ENCODE measurements at places on chromosomes 1 and 21.

- no peak for DNase-seq
Observed at GRCh38 chr1:116373431-116374352, 648 bp downstream of the ATP1A1 start.

DNA sequence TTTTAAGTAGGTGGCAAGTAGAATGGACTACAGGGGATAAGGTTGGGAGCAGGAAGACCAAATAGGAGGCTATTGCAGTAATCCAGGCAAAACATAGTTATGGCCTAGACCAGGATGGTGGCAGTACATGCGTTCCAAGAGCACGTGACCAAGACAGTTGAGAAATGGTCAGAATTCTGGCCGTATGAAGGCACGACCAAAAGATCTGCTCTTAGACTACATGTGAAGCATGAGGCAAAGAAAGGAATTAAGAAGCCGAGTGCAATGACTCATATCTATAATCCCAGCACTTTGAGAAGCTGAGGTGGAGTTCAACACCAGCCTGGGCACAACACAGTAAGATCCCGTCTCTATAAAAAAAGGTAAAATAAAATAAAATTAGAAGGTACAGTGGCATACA, 71.3 kb downstream of the LUZP1 start:
- DNase-seq: no peak

GRCh38 chr1:94871031-94871430, 50.9 kb downstream of the SLC44A3 start:
- DNase-seq: no peak

DNA sequence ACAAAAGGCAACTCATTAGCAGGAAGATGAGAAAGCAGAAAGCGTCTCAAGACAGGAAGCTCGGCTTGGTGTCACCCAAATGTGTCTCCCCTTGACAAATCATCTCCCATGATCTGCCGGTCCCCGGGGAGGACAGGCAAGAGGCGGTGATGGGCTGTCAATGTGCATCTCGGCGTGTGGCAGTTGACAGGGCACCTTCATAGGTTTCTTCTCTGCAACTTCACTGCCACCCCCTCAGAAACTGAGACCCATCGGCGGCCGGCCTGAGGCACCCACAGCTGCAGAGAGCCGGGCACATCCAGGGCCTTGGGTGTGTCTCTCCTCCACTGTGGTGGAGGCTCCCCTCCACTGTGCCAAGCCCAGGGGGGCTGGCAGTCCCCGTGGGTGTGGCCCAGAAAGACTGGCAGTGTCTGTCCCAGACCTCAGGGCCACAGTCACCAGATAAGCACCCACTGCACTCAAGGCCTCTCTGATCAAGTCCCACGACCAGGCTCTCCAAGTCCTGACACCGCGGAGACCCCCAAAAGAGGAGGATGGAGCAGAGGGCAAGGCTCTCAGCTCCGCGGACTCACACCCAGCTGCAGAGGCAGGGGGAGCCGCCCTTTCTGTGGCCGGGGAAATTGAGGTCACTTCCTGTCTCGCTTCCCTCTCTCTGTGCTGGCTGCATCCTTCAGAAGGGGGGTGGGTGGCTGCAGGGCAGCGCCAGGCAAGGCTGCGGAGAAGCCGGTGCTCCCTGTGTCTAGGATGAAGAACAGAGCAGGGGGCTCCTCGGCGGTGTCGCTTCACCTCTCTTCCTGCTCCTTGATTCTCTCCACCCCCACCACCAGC, 39.6 kb upstream of the LBR start:
- no peak for DNase-seq

- no peak for DNase-seq
Observed at GRCh38 chr1:201686714-201687455, 142.1 kb upstream of the IPO9 start.

GRCh38 chr21:42346866-42347600, 3.8 kb downstream of the TFF2 start:
- no peak for DNase-seq

DNA sequence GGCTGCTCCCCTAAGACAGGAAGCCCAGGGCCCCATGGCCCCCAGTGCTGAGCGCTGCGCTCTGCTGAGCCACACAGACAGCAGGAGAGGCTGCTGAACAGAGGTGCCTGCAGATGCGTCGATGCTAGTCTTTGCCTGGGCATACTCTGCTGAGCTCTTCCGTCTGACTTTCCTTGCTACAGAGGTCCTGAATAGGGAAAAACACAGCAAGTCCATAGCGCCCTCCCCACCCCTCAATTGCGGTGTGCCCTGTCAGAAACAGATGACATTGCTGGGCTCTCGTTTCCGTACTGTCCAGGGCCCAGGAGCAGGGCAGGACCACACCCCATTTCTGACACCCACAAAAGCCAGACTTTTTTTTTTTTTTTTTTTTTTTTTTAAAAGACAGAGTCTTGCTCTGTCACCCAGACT, 252.5 kb downstream of the SDCCAG8 start:
- DNase-seq: no peak

- no peak for DNase-seq
Observed at GRCh38 chr1:203619091-203619780, 7.4 kb upstream of the ATP2B4 start.

DNA sequence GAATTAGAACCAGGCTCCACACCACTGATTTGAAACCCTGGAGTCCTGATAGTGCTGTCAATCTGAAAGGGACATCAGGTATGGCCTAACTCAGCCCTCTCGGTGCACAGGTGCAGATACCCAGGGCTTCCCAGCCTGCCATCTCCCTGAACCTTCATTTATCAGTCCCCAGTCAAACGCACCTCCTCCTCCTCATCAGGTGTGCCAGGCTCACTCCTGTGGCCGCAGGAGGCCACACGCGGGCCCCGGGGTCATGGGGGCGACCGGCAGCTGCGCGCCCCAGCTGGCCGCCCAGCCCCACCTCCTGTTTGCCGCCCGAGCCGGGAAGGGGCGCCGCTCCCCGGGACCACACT, 572 bp downstream of the FUCA1 start:
- no peak for DNase-seq

DNA sequence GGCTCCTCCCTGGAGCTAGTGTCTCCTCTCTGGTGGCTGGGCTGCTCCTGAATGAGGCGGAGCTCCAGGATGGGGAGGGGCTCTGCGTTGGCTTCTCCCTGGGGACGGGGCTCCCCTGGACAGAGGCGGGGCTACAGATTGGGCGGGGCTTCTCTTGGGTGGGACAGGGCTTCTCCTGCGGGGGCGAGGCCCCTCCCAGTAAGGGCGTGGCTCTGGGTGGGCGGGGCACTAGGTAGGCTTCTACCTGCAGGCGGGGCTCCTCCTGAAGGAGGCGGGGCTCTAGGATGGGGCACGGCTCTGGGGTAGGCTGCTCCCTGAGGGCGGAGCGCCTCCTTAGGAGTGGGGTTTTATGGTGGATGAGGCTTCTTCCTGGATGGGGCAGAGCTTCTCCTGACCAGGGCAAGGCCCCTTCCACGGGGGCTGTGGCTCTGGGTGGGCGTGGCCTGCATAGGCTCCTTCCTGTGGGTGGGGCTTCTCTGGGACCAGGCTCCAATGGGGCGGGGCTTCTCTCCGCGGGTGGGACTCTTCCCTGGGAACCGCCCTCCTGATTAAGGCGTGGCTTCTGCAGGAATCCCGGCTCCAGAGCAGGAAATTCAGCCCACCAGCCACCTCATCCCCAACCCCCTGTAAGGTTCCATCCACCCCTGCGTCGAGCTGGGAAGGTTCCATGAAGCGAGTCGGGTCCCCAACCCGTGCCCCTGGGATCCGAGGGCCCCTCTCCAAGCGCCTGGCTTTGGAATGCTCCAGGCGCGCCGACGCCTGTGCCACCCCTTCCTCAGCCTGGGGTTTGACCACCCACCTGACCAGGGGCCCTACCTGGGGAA, 22.7 kb upstream of the ARF1 start:
- DNase-seq: no peak

DNA sequence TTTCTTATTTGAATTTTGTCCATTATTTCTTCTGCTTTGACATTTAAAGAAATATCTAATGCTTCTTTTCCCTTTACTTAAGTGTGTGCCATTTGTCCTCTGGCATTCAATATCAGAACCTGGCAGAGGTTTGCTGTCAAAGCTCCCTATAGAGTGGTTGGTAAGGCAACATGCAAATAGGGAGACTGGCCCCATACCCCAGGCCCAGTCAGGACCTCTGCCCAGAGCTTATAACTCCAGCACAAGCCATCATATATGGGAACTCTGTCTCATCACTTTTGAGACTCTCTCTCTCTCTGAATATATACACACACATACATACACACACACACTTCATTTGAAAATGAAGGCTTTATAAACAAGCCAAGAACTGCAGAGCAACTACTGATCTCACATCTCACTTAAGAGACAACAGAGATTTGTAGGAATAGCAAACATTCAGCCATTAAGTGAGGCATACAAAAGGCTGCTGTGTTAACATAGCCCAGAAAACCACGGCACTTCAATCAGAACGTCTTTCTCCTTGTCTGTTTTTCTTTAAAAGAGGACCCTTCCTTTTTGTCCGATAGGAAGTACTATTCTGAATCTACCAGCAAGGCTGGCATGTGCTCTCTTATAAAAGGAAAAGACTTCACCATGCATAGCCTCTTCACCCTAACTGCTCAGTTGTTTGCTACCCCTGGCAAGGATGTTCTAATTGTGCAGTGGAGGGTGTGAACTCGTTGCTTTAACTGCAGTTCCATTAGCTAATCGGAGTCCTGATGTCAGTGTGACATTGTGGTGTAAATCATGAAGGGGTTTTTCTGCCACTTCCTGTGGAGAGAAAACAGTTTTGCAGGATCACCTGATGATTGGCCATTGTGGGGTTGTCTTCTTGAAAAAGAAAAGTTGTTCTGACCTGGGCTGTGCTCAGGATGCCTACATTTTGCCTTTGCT, 101.7 kb downstream of the NR5A2 start:
- no peak for DNase-seq

GRCh38 chr1:27970401-27970800, 10.6 kb downstream of the XKR8 start:
- no peak for DNase-seq

- no peak for DNase-seq
Observed at GRCh38 chr1:243449373-243449772, 193.5 kb downstream of the SDCCAG8 start.

- DNase-seq: peak; percentile 23
Observed at GRCh38 chr1:24351918-24352627, 32.9 kb downstream of the GRHL3 start.

- DNase-seq: no peak
Observed at GRCh38 chr1:28193701-28194161, 17.2 kb upstream of the PTAFR start.

DNA sequence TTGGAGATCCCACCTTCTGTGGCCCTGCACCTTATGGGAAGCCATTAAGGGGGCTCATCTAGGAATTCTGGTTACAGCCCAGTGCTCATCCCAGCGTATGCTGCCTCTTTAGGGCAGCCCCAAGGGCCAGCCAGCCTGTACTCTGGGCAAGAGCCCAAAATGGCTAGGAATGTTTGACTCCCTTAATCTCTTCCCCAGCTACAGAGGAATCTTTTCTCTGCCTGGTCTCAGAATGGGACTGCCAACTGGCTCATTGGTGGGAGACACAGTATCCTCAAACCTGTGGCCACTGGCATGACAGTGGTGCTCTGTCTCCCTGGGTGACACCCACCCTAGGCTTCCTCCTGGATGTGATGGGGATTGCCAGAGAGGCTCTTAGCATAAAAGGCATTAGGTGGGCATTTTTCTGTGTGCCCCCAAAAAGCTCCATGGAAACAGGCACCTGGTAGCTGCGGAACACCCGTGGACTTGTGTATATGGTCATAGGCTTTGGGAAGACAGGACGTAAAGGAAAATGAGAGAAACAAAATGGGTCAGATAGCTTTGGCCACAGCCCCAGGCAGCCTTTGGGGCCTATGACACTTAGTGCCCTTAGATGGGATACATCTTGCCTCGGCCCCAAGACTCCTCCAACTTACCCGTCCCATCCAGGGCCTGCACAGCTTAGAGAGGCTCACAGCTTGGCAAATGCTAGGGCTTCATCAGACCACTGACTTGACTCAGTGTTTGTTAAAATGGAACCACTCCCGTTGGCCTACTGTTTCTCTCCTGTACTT, 6.9 kb downstream of the TMEM81 start:
- DNase-seq: no peak
